ENCODE measurements at places on chromosomes 7 and 10.

GRCh38 chr10:7408291-7409044, 2.4 kb downstream of the SFMBT2 start:
- DNase-seq, result no peak

GRCh38 chr10:129056734-129057689, 410.0 kb upstream of the MGMT start:
- DNase-seq, result no peak

GRCh38 chr10:50421026-50421719, 169.9 kb upstream of the ASAH2 start:
- DNase-seq, result no peak

- DNase-seq, result no peak
These were observed 79.5 kb downstream of the FAM185A start for GRCh38 chr7:102828286-102828685.

- DNase-seq, result no peak
These were observed 82.5 kb downstream of the PRKCQ start for GRCh38 chr10:6497620-6498019.

GRCh38 chr10:24606021-24606420, 117.7 kb downstream of the ARHGAP21 start:
- no peak for DNase-seq

DNA sequence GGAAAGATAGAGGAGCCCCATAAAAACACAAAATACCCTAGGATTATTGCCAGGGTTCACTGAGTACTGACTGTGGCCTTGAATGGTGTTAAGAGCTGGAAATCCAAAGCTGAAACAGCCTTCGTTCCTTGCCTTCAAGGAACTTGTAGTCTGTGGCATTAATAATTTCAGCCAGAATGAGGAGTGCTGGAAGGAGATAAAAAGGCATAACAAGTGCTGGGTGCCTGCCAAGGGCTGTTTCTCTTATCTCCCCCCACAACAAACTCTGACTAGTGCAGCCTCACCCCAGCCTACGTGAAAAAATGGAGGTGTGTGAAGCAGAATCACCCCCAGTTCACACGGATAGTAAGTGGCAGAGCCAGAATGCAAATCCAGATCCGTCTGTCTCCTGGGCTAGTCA, 199.1 kb upstream of the LYZL2 start:
- no peak for DNase-seq

Measured in cerebellar nuclear complex (tissue), 1 donor.